Skeletal muscle cell (primary cell): ENCODE measurements at places on chromosomes 3 and 15.

GRCh38 chr3:41169023-41169422 is 30.3 kb upstream of the CTNNB1 start:
- DNase-seq = no peak

DNA sequence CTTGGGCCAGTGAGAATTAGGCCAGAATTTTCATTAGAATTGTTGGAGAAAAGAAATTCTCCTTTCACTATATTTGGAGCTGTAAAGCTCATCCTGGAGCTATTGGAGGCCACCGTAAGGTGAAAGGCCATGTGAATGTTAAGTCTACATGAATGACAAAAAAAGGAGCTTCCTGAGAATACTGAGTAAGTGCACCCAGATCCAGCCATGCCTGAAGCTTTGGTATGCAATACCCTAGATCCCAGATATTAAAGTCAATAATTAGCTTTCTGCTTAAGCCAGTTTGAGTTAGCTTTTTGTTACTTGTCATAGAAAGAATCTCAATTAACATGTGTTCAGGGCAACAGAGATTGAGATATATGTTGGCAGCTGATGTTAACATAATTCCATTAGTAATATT is 172.4 kb downstream of the NR1D2 start:
- DNase-seq = no peak

- DNase-seq = peak; percentile 55
Measured at GRCh38 chr3:151925876-151926275, 52.4 kb downstream of the SUCNR1 start.

GRCh38 chr15:57993409-57994145 is 71.9 kb downstream of the ALDH1A2 start:
- no peak for DNase-seq

DNA sequence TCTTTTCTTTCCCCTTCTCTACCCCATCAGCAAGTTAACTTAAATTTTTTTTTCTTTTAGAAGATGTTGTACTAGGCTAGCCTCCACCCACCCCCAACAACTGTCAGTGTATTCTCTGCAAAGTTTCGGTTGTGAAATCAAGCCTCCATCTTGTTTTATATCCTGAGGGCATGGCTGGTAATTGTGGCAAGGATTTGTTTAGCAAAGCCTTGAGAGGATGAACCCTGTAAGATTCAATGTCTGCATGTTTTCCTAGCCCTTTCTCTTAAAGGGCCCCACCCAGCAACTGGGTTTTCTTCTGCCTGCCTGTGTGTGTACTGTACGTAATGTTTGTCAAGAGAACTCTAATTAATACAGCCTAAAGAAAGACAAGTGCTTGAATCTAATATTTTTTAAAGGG is 475.3 kb downstream of the FHIT start:
- DNase-seq = no peak

DNA sequence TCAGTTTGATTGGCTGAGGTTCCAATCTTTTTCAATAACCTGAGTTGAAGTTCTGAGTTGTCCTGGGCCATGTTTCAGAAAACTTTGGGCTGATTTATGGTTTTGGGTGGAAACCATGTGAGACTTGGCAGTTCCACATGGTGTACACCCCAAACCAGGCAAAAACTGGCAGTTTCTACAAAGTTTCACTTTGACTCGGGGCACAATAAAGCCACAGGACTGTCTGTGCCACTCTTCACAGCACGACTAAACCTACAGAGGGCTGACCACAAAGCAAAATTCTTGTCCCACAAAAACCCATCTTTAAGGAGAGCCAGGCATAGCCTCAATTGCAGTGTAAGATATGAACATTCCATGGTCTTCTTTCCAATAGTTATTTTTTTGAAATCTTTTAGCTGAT is 155.0 kb downstream of the DUT start:
- DNase-seq = no peak

DNA sequence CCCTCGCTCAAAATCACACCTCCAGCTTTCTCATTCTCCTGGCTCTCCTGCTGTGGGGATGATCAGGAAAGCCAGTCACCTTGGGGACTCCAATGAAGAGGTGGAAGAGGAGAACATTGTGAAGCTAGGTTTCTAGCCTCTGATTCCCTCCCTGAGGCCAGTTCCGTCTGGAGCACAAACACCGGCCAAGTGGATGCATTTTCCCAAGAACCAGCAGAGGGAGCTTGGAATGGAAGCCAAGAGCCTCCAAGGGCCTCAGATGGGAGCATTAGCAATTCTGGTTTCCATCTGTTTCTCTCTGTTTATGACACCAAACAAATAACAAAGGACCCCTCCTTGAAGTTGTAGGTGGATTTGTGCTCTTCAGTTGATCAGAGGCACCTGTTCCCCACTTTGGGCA is 40.6 kb upstream of the NMNAT3 start:
- peak; percentile 7 for DNase-seq

GRCh38 chr3:43005981-43006380 is 26.9 kb downstream of the GASK1A start:
- no peak for DNase-seq

DNA sequence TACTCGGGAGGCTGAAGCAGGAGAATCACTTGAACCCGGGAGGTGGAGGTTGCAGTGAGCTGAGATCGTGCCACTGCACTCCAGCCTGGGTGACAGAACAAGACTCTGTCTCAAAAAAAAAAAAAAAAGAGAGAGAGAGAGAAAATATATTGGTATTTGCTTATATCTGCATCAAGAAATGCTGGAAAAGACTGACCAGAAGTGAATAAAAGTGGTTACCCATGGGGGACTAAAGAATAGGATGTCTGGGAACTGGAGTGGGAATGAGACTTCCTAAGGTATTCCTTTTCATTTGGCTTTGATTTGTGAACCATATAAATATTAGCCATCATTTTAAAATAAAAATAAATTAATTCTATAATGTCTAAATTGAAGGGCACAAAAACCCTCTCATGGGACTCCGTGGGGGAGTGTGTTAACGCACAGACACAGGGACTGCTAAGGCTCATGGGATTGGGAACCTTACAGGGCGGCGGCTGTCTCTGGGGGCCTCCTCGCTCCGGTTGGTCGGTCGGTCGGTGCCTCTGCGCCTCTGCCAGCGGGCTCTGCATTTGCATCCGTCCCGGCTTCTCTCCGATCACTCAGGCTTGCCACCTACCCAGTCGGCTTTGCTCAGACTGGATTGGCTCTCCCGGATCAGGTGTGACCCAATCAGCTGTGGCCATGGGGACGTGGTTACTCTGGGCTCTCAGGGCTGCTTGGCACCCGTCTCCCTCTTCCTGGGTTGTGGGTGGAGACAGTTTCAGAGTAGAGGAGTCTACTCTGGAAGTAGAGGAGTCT is 12.7 kb upstream of the TSPAN3 start:
- no peak for DNase-seq

DNA sequence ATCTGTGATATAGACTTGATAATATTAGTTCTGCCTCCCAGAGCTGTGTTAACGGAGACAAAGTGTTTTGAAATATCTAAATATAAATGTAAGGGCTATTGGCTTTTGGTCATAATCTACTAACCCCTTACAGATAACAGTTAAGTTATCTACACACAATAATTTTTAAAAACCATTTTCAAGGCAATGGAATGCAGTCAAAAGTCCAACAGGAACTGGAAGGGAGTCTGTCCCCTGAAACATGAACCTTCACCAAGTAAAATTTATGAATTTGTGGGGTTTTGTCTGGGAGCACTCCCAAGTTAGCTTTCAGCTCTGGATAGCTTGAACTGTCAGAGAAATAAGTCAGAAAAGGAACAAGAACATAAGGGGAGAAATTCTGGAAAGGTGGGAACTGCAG is 312.3 kb upstream of the ICE2 start:
- no peak for DNase-seq

DNA sequence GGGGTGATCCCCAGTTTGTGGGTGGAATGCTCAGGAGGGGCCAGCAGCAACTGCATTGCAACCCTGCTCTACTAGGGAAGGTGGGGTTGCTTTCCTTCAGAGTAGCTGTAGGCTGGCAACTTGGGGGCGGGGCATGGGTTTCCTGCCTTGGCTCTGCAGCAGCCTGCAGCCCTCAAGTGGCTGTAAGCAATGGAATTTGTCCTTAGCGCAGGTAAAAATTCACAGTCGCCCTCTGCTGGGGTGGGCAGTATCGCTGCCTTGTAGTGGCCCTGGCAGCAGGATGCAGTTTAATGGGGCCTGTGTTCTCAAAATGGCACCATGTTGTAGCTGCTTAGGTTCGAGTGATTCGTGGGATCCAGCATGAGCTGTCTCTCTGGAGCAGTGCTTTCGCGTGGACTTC is 29.8 kb downstream of the STT3B start:
- no peak for DNase-seq

GRCh38 chr15:78301326-78301725 is 1.9 kb upstream of the SKIC8 start:
- DNase-seq = no peak

GRCh38 chr3:41991437-41991836 is 29.5 kb upstream of the ULK4 start:
- no peak for DNase-seq

DNA sequence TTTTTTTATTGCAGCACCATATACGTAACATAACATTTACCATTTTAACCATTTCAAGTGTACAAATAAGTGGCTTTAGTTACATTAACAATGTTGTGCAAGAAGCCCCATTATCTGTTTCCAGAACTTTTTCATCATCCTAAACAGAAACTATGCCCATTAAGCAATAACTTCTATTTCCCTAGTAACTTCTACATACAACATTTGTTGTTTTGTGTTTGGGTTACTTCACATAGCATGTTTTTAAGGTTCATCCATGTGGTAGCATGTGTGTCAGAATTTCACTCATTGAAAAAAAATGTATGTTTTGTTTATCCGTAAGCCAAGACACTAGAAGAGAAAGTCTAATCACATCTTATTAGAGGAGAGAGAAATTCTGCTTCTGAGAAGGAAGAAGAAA is 450.5 kb upstream of the PDZRN3 start:
- DNase-seq = no peak

DNA sequence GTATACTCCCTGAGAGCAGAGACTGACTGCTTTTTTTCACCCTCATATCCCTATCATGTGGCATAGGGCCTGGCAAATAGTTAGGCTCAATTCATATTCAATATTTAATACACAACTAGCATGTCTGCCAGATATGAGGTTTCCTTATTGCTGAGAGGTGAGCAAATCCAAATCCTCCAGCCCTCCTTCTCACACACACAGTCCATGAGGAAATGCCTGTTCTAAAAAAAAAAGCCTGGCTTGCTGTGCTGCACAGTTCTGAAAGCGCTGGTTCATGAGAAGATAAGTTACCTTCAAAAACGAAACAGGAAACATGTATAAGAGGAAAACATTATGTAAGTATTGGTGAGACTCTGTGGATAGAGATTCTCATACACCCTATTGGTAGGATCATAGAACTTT is 15.5 kb upstream of the ACAP2 start:
- no peak for DNase-seq

- no peak for DNase-seq
Measured at GRCh38 chr3:69236812-69237707, 114.7 kb upstream of the LMOD3 start.

DNA sequence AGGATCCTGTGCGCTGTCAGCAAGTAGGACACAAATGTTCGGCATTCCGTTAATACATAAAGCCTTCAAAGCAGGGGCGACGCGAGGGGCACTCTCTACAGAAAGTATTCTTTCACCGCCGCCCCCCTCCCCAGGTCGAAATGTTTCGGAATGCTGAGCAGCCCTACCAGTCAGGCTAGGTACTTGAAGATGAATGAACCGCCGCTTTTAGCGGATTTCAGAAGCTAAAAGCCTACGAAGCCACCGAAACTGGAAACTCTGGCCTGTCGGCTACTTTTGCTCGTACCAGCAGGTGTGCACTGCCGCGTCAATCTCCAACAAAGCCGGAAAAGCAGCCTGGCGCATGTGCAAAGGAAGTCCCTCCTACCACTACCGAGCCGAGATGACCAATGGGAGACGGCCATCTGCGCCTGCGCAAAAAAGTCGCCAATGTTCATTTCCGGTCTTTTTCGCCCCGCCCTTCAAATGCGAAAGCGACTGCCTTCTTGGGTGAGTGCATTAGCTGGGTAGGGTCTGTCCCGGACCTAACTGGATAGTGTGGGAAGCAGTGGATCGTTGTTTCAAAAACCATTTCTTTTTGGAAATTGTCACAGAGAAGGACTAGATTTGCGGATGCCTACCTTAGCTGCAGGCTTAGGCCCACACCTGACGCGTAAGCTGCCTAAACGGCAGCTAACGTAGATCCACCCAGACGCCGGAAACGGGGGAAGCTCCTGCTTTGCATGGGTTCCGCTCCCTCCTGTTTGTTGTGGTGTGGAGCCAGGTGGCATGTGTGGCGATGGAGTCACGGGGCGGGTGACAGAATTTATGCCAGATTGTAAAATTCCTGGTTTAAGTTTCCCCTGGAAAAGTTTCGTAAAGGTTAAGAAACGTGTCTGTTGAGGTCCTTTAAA is at the start of gene WDR5B:
WDR5B (minus strand) TSS at position 301 of the 893 bp plus-strand sequence. CDS start 534 bp downstream, outside the sequence.
- peak; percentile 86 for DNase-seq
